ENCODE measurements at places on chromosomes 13 and 19.

DNA sequence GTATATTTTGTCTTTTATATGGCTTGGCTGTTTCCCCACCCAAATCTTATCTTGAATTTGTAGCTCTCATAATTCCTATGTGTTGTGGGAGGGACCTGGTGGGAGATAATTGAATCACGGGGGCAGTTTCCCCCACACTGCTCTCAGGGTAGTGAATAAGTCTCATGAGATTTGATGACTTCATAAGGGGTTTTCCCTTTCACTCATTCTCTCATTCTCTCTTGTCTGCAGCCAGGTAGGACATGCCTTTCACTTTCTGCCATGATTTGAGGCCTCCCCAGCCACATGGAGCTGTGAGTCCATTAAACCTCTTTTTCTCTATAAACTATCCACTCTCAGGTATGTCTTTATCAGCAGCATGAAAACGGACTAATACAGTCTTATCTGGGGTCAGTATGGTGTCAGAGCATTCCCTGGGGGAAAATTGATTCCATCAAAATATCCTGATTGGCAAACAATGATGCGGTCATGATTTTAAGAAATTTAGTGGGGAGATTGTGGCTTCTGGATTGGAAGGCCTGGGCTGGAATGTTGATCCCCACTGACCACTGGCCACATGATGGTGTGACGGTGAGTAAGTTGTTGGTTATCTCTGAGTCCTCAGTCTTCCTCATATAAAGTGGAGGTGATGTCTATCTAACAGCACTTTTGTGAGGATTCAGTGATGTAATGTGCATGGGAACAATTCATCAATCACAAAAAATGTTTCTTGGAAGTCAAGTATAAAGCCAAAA, 27.5 kb upstream of the ANKRD10 start:
- DNase-seq = no peak

DNA sequence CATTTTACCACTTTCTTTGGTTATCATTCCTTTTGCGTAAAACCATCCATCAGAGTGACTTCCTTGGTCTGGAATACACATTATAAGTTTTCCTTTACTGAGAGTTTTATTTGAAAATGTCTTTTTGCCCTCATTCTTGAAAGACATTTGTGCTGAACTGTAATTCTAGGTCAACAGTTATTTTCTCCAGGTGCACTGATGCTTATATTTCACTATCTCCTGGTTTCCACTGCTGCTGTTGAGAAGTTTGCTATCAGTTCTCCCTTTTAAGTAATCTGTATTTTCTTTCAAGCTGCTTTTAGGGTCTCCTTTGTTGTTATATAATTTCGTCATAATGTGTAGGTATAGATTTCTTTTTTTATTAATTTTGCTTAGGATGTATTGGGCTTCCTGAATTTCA, 160.0 kb downstream of the DCT start:
- no peak for DNase-seq

GRCh38 chr13:103466761-103467160, 400.5 kb upstream of the SLC10A2 start:
- no peak for DNase-seq

- no peak for DNase-seq
These were observed 9.4 kb downstream of the SCGB2B2 start for GRCh38 chr19:34667349-34668076.

GRCh38 chr13:48749699-48750473, 96.2 kb downstream of the CYSLTR2 start:
- peak; percentile 61 for DNase-seq

DNA sequence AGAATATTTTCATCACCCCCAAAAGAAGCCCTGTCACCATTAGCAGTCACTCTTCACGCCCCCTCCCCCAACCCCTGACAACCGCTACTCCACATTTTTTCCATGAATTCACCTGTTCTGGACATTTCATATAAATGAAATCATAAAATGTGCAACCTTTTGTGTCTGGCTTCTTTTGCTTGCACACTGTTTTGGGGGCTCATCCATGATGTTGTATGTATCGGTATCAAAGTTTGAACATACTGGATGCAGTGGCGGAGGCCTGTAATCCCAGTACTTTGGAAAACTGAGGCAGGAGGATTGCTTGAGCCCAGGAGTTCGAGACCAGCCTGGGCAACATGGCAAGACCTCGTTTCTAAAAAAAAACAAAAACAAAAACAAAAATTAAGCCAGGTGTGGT, 7.2 kb downstream of the GADD45B start:
- no peak for DNase-seq

All from GM13976 (cell line).